Right renal pelvis (tissue), 4 donors: ENCODE measurements at places on chromosomes 1 and 21.

- DNase-seq, result peak; percentile 36
Measured at GRCh38 chr1:117093091-117093534, 28.4 kb downstream of the TRIM45 start.

DNA sequence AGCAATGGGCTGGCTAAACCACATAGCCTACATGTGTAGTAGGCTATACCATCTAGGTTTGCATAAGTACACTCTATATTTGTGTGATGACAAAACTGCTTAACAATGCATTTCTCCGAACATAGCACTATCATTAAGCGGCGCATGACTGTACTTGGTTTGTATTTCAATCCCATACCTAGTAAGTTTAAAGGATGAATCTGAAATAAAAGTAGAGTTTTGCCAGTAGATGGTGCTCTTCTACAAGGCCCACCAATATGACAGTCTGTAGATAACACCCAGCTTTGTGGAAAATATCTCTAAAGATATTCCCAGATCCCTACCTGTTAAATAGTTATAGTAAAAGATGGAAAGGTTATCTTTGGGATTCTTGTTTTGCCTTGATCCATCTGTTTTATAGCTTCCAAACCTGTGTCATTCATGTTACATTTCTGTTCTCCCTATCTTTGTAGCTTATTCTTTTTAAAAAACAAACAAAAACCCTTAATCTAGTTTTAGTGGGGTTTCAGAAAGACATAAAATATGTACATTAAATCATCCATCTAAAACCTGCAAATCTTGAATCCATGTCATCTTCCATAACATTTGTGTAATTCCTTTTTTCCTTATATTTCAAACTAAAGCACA, 33.9 kb upstream of the ASPM start:
- DNase-seq, result no peak

GRCh38 chr1:71303617-71304041, 222.8 kb upstream of the ZRANB2 start:
- DNase-seq, result no peak

- DNase-seq, result no peak
Measured at GRCh38 chr1:229953736-229954326, 113.2 kb upstream of the GALNT2 start.

- no peak for DNase-seq
Measured at GRCh38 chr21:25362375-25363267, 244.7 kb downstream of the MRPL39 start.

DNA sequence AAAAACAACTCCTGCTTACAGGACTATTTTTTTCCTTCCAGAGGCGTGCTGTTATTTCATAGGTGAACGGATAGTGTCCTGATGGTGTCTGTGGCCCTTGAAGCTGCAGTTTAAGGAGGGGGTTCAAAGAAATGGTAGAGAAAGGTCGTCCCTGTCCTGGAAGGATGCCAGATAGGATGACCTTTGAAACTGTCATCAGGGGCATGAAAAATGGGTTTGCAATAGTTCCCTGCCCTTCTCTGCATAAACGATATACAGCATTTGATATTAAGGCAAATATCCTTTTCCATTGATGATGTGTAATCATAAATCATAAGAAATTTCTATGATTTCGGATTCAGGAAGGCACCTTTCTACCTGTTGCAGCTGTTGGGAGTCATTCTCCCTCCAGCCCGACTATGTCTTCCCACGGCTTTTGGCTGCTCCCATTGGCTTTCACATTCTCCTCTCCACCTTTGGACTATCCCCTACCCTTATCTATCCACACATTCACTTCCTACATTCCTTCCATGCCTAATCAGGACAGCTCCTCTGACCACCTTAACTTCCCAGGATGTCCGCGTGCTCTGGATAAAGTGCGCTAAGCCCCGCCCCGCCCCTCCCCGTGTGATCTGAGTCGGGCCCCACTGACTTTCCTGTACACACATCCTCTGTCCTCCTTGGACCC, 209.8 kb downstream of the DISC1 start:
- no peak for DNase-seq

DNA sequence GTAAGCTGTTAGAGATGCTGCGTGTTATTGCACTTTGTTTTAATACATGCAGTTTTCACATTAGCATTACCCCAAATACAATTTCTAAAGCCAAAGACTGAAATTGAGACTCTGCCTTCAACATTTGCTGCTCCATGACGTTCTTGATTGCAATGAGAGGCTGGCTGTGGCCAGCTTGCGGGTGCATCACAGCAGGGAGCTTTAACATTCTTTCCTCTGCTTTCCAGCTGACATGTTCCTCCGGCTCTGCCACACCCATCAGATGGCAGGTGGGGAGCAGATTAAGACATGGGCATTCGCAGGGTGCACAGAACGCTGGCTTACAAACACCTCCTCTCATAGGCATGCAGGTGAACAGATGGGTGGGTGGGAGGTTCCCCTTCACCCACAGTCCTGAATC, 314.1 kb downstream of the DISC1 start:
- DNase-seq, result no peak

DNA sequence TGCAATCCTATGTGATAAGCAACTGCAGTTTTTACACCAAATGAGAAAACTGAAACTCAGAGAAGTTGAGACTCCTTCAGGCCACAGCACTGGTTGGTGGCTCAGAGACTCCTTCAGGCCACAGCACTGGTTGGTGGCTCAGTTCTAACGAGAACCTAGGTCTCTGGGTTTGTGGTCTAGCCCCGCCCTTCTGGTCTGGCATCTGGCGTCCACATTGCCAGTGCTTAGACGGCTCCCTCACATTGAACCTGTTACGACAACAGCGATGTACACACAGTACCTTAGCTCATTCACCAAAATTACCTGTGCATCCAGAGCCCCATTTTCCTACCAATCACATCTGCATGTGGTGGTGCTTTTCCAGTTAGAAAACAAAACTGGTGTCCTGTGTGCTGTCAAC, 66.1 kb downstream of the NID1 start:
- no peak for DNase-seq

DNA sequence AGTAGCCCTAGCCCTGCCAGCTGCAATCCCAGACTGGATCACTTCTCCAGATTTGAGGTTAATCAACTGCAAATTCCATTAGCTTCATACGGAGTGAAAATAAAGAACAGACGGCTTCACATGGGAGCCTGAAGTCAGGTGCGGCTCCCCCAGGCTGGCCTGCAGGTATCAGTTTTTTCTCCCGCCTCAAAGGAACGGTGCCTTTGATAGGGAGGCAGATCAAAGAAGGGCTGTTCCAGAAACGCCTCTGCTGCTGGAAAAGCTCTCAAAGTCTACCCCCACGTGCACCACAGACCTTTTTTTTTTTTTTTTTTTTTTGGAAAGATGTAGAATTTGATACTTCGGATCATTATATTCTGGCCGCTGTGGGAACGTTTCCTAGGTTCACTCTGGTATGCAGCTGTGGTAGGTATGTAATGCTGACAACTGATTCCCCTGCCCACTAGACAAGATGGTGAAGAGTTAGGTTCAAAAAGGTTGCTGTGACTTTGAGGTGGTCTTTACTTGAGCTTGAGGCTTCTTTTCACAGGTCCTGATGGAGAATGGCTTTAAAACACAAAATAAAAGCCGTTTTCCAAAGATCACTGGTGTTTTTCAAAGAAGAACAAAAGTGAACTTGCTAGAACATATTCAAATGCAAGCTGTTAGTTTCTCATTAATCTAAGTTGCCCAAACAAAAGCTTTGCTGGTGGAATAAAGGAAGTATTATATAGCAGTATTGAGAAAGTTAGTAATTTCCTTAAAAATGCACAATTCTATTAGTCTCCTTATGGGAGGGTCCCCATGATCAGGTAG, 189.0 kb upstream of the NFIA start:
- no peak for DNase-seq

GRCh38 chr1:53089478-53090226, 27.6 kb downstream of the PODN start:
- no peak for DNase-seq

- no peak for DNase-seq
Measured at GRCh38 chr1:219582865-219583264, 30.0 kb downstream of the ZC3H11B start.

DNA sequence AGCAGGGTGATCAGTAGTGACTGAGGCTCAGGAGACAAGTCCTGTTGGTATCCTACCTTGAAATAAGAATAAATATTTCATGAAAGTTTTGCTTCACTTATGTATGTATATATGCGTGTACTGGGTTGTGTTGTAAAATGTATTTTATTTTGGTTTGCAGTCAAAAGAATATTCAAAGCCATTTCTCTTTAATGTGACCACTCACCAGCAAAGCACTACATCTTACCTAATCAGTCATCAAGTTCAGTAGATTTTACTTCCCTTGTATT, 11.0 kb downstream of the SCP2 start:
- no peak for DNase-seq

- DNase-seq, result no peak
Measured at GRCh38 chr1:231964961-231965360, 338.4 kb downstream of the DISC1 start.

GRCh38 chr1:235147269-235147668, 13.8 kb downstream of the RBM34 start:
- DNase-seq, result no peak

DNA sequence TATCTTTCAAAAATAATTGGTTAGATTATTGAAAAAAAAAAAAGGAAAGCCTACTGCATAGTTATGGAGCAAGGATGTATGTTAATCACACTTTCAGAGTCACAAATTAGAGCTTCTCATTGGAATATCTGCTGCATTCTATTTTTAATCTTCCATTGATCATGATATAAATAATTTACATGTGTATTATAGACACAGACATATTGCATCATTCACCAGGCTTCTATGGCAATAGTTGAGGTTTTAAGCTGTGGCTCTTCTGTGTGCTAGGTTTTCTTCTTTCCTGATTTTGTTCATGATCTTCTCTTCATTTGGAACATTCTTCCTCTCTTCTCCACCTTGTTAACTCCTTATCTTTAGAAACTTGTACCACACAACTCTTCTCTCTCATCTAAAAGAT, 123.2 kb upstream of the HMCN1 start:
- DNase-seq, result no peak

DNA sequence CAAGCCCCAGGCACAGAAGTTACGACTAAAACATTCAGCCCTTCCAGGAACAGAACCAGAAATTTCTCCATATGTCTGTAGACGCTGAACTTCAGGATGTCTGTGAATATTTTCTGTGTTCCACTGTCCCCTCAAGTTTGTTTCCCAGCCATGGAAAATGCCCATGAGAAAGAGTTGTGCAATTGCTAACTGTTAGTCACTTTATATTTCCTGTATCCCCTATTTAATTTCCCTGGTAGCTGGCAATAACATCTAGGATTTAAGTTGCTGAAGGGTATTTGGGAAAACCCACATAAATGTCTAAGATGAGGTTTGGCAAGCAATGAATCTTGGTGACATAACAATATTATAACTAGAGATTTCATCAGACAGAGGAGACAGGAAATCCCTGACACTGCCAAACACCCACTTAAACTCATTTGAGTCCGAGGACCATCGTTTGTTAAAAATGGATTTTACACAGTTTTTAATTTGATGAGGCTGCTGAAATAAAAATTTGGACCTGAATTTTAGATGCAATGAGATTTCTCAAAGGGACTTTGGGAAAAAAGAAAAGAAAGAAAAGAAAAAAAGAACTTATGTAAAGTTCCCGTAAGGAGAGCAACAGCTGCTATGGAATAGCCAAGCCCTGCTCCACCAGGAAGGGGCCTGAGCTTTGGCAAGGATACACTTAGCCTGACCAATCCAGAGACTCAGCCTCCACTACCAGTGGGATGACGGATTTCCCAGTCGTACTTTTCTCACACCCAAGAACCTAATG, 21.8 kb upstream of the ERRFI1 start:
- DNase-seq, result no peak

GRCh38 chr1:98500324-98500723, 161.2 kb upstream of the SNX7 start:
- no peak for DNase-seq

DNA sequence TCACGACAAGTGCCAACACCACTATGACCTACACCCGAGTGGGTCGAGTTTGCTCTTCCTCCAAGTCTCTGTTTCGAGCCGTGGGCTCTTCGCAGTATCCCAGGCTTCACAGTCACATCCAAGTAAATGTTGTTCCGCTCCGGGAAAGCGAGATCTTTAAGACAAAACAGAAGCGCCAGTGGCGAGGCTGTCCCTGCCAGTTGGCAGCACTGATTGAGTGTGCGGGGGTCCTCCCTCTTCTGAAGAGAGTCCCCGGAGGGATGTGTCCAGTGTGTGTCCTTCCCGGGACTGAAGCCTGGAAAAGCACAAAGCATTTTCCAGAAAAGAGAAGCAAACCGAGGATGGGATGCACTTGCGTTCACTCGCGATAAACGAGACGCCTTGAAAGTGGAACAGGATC, 158.9 kb downstream of the PRDM16 start:
- DNase-seq, result no peak

GRCh38 chr21:22842875-22843274, 1844.7 kb downstream of the NCAM2 start:
- DNase-seq, result no peak

DNA sequence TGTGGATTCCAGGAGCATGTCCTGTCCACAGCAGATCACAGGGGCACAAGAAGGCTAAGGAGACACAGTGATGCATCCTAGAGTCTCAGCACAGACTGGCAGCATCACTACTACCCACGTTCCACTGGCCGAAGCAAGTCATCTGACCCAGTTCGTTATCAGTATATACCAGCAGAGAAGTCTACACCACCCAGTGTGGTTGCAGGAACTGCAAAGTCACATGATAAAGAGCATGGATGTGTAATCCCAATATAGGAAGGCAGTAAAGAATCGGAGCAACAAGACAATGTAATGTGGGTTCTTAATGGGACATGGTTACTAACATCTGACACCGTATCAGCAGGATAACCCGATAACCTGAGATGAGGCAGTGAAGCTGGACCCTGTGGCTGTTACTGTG, 246.6 kb downstream of the RRAGC start:
- no peak for DNase-seq

DNA sequence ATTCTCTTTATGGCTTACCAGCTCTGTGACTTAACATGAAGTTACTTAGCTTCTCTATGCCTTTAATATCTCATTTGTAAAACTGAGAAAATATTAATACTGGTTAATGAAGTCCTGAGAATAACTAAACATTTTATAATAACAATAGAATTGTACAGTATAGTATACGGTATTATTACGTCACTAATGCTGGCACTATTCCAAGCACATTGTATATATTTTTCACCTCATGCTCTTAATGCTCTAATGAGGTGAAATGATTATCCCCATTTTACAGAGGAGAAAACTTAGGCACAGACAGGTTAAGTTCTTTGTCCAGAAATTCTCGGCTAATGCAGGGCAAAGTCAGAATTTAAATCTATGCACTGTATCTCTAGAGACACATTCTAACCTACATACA, 856 bp downstream of the OR6K3 start:
- DNase-seq, result no peak

DNA sequence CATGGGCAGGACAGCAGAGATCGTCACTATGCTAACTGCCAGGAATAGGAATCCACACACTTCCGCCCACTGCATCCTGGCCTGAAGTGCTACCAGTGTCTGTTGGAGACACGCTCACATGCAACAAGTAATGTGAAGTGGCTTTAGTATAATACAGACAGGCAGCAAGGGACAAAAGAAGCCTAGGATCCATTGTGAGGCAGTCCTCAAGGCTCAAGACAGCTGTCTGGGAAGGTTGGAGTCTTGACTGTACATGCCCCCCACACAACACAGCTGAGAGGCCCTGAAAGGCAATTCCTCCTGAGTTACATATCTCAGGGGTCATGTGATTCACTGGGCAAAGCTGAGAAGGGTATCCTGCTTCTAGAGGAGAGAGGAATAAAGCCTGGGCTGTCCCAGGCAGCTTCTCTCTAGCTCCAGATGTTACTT, 39.9 kb upstream of the CD1D start:
- no peak for DNase-seq

GRCh38 chr1:103761896-103762295, 12.2 kb downstream of the AMY1C start:
- no peak for DNase-seq

- no peak for DNase-seq
Measured at GRCh38 chr1:235088430-235088829, 40.2 kb downstream of the TOMM20 start.
